ENCODE measurements at places on chromosomes 12 and 14.

DNA sequence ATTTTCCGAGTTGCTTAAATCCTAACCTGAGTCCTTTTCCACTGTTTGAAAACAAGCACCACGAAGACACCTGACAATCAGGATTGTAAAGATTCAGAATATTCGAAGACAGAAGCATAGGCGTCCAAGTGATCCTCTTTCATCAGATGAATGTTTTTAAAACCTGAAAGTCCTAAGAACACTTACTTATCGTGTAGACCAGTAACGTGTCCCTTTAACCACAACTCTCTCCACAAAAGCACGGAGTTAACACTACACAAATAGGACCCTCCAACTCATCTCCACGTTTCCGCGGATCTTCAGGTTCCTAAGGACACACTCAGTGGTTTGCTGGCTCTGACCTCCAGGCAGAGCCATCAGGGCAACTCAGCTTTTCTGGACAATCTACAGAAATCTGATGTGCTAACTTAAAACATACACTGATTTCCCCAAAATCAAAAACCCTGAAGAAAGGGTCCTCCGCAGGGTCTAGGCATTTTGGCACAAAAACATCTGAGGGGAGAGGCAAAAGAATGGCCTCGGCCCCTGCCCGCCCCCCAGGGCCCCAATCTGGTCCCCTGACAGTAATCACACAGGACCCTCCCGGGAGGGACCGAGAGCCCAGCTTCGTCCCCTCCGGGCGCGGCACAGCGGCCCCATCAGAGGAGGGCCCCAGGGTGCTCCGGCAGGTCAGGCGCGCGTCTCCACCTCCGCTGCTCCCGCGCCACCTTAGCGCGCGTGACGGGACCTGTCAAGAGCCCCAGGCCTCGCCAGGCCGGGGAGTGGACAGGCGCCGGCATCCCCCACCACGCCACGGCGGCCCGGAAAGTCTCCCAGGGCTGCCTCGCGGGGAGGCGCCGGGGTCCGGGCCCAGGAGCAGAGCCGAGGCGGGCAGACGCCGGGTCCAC lies 925 bp downstream of the DICER1 start:
- DNase-seq = peak; percentile 51

DNA sequence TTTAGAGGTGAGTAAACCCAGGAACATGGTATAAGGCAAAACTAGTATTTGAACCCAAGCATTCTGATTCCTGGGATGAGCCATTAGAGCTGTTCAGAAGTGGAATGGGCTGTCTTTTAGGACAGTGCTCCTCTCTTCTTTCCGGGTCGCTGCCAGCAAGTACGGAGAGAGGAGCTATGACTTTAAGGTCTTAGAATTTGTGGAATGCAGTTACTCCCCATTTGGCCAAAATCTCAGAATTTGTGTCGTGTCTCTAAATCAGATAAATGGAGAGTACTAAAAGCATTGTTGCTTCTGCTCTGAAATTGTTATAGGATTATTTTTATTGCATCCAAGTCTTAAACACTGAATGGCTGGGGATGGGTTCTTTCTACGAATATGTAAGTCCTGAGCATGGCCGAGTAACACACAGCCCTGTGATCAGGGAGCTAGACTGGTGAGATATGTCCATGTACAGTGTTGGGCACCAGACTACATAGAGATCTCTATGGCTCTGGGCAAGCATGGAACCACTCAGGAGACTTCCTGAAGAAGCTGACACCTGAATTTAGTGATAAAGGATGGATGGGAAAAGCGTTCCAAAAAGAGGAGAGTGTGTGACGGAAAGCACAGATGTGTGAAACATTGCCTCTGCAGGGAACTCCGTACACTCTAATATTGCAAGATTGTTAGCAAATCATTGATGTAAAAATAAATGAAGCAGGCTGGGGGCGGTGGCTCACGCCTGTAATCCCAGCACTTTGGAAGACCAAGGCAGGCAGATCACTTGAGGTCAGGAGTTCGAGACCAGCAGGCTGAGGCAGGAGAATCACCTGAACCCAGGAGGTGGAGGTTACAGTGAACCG lies 184.7 kb downstream of the SRGAP1 start:
- no peak for DNase-seq

DNA sequence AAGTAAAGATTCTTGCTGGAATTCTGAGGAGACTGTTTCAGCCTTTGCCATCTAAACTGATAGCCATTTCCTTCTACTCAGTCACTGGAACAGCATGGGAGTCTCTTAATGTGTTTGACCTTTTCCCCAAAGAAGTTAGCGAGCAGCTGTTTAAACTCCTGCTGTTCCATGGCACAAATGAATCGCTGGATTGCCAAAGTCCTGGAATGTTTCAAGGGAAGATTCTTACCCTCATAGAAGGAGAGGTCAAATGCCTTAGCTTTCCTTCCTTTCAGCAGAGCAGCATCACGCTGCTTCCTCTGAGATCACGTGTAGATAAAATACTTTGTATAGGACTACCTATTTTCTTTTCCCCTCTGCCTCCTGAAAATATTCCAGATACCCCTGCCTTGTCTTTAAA lies 10.5 kb upstream of the NR2C1 start:
- DNase-seq = no peak

GRCh38 chr12:112190231-112191025 lies 65.1 kb downstream of the TRAFD1 start:
- DNase-seq = no peak

- DNase-seq = peak; percentile 59
These were observed 17.6 kb upstream of the SLC2A13 start for GRCh38 chr12:40123496-40123895.

DNA sequence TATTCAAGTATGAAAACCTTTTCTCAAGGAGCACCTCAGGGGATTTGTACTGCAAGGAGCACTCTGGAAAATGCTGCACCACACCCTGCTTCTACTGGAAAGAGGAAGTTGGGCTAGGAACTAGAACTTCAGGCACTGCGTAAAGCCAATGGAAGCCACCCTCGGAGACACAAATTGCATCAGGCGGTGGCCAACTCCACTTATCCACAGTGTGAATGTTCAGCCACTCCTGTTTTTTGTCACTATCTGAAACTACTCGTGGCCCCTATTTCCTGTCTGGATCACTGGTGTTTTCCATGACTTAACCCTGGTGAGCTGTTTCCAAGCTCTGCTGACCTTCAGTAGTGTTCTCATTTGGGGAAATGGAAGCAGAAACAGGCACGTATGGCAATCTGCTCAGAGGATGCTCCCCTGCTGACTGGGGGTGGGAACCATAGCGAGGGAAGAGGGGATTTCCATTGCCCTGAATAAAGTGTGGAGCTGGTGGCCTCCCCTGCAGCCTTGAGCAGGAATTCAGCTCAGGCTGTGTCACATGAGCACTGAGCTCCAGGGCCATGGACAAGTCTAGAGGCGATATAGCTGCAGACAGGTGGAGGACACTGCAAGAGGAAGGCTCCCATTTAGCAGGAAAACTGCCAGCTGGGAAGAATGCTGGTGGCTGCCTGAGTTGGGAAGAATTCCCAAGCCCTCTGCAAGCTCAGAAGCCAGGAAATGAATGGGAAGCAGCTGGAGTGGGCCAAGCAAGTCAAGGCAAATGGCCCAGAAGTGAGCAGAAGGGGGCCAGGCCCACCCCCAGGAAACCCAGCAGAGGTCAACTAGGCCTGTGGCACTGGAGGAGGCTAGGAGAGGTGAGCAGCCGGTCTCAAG lies 50.5 kb upstream of the RAP1B start:
- peak; percentile 97 for DNase-seq

DNA sequence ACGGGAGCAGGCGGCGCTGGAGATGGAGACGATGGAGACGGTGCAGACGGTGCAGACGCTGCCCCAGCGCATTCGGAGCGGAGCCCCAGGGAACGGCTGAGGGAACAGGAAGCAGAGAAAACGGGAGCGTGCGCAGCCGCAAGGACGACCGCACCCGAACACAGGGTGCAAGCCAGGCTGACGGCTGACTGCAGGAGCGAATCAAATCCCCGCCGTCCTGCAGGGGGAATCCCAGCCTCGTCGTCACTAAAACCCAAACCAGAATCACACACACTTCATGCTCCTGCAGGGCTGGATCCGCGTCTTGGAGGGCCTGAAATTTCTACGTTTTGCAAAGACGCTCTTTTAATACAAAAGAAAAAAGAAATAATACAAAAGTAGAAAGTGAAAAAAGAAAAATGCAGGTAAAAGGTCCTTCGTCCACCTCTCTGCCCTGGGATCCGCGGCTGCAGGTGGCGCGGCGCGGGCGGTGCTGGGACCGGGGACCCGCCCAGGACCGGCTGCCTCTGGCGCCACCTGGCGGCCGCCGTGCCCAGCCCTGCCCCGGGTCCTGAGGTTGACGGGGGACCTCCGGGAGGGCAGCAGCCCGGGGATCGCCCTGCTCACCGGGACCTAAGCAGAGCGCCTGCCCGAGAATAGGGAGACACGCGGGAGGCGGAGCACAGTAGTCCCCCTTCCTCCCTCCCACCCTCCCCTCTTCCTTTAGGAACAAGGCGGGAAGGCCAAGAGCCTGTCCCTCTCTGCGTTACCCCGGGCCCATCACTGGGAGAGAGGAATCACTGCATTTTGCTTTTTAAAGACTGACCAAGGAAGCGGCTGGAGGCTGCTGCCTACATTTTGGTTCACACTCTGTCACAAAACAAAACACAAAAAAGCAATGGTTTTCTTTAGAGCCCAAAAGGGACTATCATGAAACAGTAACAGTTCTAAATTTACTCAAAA lies 20.1 kb downstream of the STX2 start:
- DNase-seq = peak; percentile 67

DNA sequence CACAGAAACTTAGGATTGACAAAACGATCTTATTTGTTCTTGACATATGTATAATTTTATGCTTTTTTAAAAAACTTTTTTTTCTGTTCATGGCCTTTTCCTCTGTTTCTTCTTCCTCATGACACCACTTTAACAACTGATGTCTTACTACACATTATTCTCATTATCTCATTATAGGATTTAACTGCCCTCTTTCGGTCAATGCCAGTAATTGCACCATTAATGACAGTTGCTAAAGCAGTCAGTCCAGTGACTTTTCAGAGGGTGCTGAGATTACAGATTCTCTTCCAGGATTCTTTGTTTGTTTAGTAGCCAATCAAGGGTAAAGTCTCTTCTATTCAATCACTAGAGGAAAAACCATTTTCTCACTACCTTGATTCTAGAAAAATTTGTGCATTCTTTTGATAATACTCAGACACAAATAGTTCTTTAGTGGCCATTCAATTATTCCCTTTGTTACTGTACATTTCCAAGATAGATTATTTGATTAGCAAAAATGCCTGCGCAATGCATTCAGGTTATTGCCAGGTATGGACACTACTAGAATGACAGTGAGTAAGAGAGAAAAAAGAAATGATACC lies 50.1 kb downstream of the KLRG1 start:
- peak; percentile 81 for DNase-seq

DNA sequence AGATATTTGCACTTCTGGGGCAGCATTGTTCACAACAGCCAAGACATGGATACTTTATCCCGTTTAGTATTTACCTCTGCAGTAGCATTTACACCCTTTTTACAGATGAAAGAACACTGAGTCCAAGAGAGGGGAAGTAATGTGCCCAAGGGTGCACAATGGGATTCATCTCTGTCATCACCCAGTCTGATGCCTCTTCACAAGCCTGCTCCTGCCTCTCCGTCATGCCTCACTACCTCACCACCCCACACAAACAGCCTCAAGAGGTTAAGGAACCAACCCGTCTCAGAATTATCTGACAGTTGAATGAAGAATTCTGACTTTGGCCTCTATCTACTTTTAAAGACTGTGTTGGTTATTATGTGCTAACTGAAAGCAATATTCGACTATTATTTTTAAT lies 368.4 kb downstream of the ATP23 start:
- DNase-seq = no peak

- no peak for DNase-seq
These were observed 45.8 kb downstream of the DRAM1 start for GRCh38 chr12:101923045-101923718.

DNA sequence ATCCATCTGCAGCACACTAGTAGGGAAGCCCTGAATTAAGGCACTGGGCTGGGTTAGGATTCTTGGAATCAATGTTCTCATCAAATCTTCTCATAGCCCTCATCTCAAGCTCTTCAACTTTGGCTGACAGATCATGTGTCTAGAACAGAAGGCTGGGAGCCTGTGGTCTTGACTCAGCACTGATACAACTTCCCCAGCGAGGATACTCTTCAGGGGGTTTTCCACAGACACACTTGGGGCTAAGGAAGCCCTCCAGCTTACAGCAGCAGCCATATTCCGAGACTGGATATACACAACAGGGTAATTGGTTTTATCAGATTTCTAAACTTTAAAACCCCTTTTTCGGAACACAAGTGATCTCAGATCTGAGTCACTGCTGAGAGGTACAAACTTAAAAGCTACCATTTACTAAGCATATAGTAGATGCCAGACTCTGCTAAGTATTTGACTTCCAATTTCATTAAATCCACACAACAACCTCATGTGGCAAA lies 3.5 kb downstream of the FMNL3 start:
- DNase-seq = peak; percentile 91

GRCh38 chr14:103558071-103558882 lies 4.2 kb downstream of the BAG5 start:
- DNase-seq = no peak

GRCh38 chr12:79775355-79776027 lies 84.7 kb upstream of the PAWR start:
- no peak for DNase-seq

DNA sequence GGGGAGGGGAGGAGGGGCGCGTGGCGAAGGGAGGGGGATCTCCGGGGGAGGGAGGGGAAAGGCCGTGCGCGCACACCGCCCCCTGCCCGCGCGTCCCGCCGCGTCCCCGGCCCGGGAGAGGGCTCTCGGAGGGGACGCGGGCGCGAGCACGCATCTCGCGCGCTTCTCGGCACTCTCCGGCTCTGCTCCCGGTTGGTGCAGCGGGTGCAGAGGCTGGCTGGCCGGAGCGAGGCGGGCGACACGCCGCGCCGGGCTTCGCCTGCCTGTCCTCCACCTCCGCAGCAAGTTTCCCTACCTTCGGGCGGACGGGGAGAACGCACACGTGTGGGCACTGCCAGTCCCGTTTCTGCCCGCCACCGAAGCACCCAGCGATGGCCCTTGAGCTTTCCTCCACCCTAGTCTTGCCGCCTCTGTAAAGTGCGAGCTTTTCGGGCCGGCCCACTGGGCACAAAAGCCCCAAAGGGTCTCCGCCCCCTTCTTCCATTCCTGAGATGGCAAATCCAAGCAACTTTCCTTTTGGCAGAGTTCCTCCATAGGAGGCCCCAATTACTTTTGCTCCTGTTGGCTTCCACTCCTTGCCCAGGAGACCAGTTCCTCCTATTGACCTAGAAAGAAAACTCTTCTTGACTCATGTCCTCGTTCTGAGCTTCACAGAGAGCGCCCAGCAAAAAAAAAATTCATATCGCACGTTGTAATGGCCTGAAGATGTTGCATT lies 363 bp upstream of the CSAD start:
- DNase-seq = peak; percentile 64

- DNase-seq = peak; percentile 12
These were observed 79.2 kb downstream of the HECTD4 start for GRCh38 chr12:112303004-112303403.

- no peak for DNase-seq
These were observed 6.4 kb upstream of the SLC38A4 start for GRCh38 chr12:46832130-46832704.

GRCh38 chr12:11880381-11880780 lies 190.4 kb upstream of the BCL2L14 start:
- DNase-seq = peak; percentile 78

All from suppressor macrophage treated with lipopolysaccharide for 4 hours (primary cell).